HT-29 (cell line): ENCODE measurements at places on chromosomes 2 and 18. TPM values are rescaled to one million over a fixed set of nuclear protein-coding genes. Genes with fewer than 3 reads are reported as not detected.

DNA sequence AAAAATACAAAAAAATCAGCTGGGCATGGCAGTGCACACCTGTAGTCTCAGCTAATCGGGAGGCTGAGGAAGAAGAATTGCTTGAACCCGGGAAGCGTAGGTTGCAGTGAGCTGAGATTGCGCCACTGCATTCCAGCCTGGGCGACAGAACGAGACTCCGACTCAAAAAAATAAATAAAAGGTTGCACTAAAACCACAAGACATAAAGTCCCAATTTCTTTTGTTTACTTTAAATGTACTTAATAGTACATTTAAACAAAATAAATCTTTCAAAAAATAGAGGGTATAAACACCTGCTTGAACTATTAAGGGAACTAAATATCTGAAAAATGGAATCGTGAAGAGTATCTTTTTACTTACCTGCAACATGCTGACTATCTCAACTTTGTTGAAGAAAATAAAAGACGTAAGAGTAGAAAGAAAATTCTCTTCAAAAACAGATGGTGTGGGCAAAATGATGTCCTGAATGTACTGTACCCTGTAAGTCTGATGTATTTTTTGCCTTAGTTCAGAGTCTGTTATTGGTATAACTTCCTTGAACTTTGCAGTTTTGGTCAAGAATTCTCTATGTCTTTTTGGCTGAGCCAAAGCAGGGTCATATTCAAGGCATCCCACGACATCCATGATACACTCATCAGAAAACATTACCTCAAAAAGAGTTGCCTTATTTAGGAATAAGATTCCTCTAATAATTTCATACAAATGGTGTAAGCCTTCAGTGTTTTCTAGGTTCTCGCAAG is 19.2 kb downstream of the PPP4R3B start:
- DNase-seq, result no peak

The TTN gene
- under 0.01 TPM in 2 replicates for total RNA-seq

DNA sequence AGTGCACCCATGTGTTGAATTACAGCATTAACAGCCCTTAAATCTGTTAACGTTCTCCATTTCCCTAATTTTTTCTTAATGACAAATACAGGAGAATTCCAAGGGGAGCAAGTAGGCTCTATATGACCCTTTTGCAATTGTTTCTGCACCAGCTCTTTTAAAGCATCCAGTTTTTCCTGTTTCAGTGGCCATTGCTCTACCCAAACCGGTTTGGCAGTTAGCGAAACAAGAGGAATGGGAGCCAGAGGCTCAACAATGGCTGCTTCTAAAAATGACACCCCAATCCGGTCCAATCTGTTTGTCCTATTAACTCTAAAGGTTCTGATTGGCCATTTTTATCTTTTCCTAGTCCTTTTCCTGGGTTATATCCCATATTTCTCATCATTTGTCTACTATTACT is 15.1 kb upstream of the SUCLG1 start:
- DNase-seq, result peak; percentile 92

DNA sequence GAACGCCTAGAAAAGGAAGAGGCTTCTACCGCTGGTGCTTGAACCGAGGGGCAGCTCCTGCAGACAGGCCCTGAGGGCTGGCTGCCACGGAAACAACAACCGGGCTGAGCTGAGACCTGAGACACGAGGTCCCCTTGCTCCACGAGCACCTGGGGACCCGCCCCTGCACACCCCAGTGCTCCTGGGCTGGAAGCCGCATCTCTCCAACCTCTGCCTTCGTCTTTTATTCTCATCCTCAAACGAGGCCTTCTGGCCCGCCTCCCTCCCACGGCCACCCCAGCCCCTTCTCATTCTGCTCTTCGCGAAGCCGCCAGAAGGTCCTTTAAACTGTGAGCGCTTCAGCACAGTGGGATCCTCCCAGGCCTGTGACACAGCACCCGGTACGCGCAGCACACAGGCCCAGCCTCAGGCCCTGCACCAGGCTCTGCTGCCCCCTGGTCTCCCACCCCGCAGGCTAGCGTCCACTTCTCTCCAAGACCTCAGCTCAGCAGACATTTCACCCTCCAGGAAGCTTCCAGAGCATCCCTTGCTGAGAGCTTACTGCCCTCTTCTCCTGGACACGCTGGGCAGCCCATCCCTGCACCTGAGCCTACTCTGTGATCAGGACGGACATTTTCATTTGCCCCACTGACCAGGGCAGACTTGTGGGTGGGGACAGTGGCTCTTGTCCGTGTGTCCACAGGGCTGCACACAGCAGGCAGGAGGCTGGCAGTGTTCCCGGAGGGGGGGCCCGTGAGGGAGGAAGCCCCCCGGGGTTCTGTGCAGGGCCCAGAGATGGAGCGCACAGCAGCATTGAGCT is 149.7 kb downstream of the PXDN start:
- no peak for DNase-seq

The ADGRF3 gene
- 0.16 and 0.28 TPM in 2 replicates for total RNA-seq

GRCh38 chr18:21449367-21450290 is 150.9 kb downstream of the ESCO1 start:
- DNase-seq, result no peak

The CDH7 gene
- total RNA-seq, result 0.18 and 0.31 TPM in 2 replicates

The UPP2 gene
- total RNA-seq, result not detected in 2 replicates

The FBXO11 gene
- total RNA-seq, result 12.0 and 22.8 TPM in 2 replicates

- DNase-seq, result no peak
These were observed 26.6 kb downstream of the SMCHD1 start for GRCh38 chr18:2681993-2682603.

The AP1S3 gene
- 14.1 and 16.3 TPM in 2 replicates for total RNA-seq

The TFCP2L1 gene
- total RNA-seq, result 0.03 and 0.05 TPM in 2 replicates

The TXNDC2 gene
- not detected in 2 replicates for total RNA-seq

The OSBPL6 gene
- not detected in 2 replicates for total RNA-seq

The MFSD6 gene
- total RNA-seq, result 38.3 and 45.1 TPM in 2 replicates

GRCh38 chr2:191643429-191643828 is 34.5 kb upstream of the NABP1 start:
- no peak for DNase-seq

- DNase-seq, result no peak
These were observed 99.6 kb upstream of the THSD7B start for GRCh38 chr2:136665736-136666135.

GRCh38 chr2:70947556-70948184 is 12.0 kb downstream of the ATP6V1B1 start:
- DNase-seq, result no peak

DNA sequence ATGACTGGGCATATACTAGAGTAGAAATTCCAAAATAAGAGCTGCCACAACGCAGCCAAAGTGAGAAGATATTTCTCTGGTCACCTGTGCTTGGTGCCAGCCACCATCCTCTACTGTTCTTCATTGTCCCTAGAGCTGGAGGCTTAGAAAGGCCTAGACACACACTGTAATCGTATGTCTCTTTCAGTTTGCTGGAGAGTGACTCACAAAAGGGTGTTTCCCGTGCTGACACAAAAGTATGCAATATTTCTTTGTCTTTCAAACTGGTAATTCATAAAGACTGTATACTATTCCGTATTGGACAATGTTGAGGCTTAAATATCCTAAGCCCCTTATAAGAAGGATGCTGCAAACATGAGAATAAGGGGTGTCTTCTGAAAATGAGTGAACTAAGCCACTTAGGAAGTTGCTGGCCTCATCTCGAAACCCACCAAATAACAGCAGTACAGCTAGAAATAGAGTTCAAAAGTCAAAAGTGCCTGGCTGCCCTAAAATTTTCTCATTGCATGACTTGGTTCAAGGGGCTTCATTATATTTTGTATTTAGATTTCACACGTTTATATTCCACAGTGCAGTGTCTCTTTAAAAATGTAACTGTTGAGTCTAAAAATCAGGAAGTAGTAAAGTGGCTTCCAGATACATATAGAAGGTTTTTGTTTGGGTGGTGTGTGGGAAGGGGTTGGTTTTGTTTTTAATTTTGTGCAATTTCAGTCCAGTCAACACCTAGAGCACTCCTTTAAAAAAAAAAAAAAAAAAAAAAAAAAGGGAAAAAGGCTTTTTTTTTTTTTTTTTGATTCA is 601.1 kb downstream of the ARHGAP15 start:
- no peak for DNase-seq

The GREB1L gene
- total RNA-seq, result not detected in 2 replicates

The PTGR3 gene
- total RNA-seq, result 7.0 and 16.1 TPM in 2 replicates
